Femur (tissue), 1 donor: ENCODE measurements at places on chromosomes 12 and 14.

GRCh38 chr14:102333390-102333789, 13.8 kb downstream of the ZNF839 start:
- no peak for DNase-seq

GRCh38 chr12:27852117-27852516, 72.1 kb upstream of the MANSC4 start:
- no peak for DNase-seq

DNA sequence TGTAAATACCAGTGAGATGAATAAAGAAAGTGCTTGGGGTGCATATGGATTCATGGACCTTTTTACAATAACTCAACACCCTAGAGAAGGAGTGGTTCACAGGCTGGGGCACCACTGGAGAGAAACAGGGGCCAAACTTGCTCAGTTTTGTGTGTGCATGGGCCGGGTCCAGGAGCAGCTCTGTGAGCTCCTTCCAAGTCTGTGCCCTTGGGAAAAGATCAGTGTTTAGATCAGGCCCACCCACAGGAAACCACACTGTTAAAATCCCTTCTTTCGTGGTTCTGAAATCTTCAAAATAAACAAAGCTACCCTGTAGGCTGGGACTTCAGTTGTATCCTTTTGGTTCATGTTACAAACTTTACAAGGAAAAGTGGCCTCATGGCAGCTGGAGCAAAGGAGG, 156.1 kb upstream of the TMEM260 start:
- peak; percentile 62 for DNase-seq

DNA sequence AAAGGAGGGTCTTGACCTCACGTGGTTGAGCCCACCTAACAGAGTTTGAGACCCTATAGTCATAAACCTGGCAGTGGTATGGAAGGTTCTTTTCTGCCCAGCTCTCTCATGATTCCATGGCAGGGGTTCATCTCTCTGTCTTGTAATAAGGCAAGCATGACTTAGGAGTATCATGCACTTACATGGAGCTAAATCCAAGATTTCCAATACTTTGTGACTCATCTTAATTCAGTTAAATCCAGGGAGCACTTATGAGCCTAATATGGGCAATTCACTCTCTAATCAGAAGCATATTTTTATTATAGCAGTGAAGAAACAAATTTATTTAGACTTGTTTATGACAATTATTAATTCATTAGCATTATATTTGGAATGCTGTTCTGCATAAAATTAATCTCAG, 131.8 kb upstream of the CPSF6 start:
- no peak for DNase-seq

- peak; percentile 83 for DNase-seq
Observed at GRCh38 chr12:106138633-106139421, at the start of gene NUAK1. Gene NUAK1 (minus strand): TSS chr12:106138954. CDS start chr12:106138653, 301 bp downstream.
